Astrocyte of the hippocampus (primary cell): ENCODE measurements at places on chromosomes 12 and 14.
A peak's percentile ranks its signal among the peaks of the same experiment; 100 is the strongest.

GRCh38 chr12:13278249-13278787 lies 81.8 kb downstream of the EMP1 start:
- peak; percentile 91 for DNase-seq

GRCh38 chr12:110109037-110109836 lies 14.9 kb upstream of the IFT81 start:
- peak; percentile 96 for DNase-seq

GRCh38 chr12:91203610-91204009 lies 21.0 kb upstream of the DCN start:
- no peak for DNase-seq

GRCh38 chr12:24373004-24373403 lies 423.5 kb upstream of the SOX5 start:
- DNase-seq, result no peak

GRCh38 chr12:3552726-3553045 lies 61.7 kb downstream of the PRMT8 start:
- no peak for DNase-seq

DNA sequence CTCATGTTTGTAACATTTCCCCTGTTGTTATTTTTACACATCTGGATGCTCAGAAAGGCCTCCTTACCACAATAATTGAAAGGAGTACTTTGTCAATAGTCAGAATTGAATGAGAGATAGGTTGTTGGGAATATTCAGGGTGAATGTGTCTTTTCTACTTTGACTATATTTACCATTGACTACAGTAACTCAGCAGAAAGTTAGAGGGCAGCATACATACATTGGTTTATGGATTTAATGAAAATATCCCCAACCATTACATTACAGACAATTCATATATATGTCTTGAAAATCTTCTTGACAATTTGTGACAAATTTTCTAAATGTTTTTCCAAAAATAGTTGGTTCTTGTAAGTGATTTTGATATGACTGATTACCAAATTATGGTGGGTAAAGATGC lies 97.7 kb downstream of the NTS start:
- no peak for DNase-seq
